Suppressor macrophage treated with lipopolysaccharide for 1 hour (primary cell): ENCODE measurements at places on chromosomes 16 and 17.

DNA sequence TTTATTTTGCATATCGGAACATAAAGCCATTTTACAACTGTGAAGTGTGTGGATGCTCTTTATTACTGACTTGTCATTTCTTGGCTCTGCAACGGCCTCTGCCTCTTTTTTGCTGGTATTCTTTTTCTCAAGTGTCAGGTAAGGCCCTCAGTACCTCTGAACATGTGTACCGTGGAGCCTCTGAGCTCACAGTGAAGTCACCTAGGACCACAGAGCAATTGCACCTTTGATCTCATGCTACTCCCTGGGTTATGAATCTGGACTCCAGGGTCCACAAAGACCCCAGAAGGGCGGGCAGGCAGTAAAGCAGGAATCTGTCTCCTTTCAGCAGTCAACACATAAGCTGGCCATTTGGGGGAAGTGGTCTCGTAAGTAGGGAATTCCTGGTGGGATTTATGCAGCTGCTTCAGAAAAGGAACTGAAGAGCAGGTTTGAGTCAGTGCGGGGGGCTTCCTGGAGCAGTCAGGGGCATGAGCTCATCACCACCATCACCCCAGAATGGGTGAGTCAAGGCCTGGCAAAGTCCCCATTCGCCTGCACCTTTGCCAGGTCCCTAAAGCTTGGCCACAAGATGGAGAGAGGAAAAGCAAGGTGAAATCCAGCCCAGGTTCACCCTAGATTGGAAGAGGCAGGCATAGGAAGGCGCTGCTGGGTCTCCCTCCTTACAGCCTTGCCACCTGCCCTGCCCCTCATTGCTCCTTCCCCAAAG lies 33.0 kb downstream of the TBX4 start:
- DNase-seq: no peak

GRCh38 chr16:51573191-51573590 lies 422.1 kb upstream of the SALL1 start:
- no peak for DNase-seq

GRCh38 chr16:64981568-64982281 lies 140.1 kb downstream of the CDH11 start:
- DNase-seq: no peak

DNA sequence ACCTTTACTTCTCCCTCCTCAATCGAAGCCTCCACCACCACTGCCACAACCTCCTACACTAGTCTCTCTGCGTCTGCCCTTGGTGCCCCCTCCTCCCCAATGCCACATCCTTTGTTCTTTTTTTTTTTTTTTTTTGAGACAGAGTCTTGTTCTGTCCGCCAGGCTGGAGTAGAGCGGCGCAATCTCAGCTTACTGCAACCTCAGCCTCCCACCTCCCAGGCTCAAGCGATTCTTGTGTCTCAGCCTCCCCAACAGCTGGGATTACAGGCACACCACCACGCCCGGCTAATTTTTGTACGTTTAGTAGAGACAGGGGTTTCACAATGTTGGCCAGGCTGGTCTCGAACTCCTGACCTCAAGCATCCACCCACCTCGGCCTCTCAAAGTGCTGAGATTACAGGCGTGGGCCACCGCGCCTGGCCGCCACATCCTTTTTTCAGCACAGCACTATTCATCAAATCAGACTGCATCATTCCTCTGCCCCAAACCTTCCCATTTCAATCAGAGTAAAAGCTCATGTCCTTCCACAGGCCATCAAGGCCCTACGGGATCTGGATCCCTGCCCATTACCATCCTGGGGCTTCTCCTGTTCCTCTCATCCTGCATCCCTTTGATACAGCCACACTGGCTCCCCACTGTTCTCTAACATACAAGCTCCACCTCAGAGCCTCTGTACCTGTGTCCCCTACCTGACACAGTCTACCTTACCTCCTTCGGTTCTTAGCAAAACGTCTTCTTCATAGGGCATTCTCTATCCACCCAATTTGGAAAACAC lies 2.0 kb downstream of the KLHL11 start:
- DNase-seq: no peak

- no peak for DNase-seq
These were observed 57.4 kb downstream of the SYNRG start for GRCh38 chr17:37551788-37552187.

GRCh38 chr17:10635290-10635689 lies 21.8 kb downstream of the MYH3 start:
- DNase-seq: no peak

GRCh38 chr16:75653922-75654321 lies 6.3 kb downstream of the TERF2IP start:
- DNase-seq: no peak
